ENCODE measurements at places on chromosomes 4 and X. TPM values are rescaled to one million over a fixed set of nuclear protein-coding genes. Genes with fewer than 3 reads are reported as not detected.

FGA gene
- 2.0 TPM for total RNA-seq

CT45A1 gene
- not detected for total RNA-seq

DNA sequence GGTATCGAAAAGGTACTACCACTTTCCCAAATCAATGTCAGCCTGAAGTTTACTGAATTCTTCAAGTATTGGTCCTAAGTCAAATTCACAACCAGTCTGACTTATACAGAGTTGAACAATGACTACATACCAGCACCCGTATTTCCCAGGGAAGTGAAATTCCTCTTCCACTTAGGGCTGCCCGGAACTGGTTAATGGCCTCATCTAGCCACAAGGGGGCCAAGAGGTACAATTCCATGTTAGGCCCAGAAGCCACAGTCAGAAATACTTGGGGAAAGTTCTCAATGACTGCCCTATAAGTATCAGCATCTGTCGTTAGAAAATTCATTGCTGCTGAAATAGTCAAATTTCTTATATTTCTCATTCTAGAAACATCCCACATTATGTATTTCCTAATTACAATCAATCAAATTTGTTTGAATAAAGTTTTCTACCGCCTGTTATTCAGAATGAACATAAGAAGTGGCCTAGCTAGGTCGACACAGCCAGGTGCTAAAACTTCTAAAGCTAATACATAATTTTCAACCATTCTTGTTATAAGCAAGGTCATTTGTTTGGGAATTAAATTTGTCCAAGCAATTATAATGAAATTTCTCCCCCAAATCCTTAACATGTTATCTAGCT is 5.6 kb upstream of the PCDH7 start:
- DNase-seq, result peak; percentile 25
- H3K4me3 ChIP-seq, result no peak overlapping the region
- peaks cover 10% of the 10 kb centered on the region for H3K4me1 ChIP-seq

- H3K4me3 ChIP-seq, result no peak overlapping the region
- no peak overlapping the region for H3K27ac ChIP-seq
- H3K4me1 ChIP-seq, result no peaks in the 10 kb centered on the region
- no peaks in the 10 kb centered on the region for H3K27me3 ChIP-seq
- DNase-seq, result no peak
- no peaks in the 10 kb centered on the region for H3K36me3 ChIP-seq
These were observed 431.2 kb upstream of the FAM47C start for GRCh38 chrX:36577006-36577405.

DNA sequence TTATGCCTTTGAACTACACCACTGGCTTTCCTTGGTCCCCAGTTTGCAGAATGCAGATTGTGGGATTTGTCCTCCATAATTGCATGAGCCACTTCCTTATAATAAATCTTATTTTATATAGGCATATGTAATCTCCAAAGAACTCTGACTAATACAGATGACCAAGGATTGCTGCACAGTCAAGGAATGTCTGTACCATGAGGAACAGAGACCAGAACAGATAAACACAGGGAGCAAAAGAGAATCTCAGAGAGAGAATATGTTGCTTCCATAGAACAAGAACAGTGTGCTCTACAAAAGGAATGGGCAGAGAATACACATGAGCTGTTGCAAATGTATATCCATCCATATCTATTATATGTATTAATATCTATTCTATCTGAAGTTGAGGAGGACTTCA is 111.1 kb downstream of the ADRA2C start:
- H3K36me3 ChIP-seq, result no peaks in the 10 kb centered on the region
- no peak overlapping the region for H3K27ac ChIP-seq
- no peak overlapping the region for H3K4me3 ChIP-seq
- H3K4me1 ChIP-seq, result no peaks in the 10 kb centered on the region
- H3K27me3 ChIP-seq, result peaks cover 6% of the 10 kb centered on the region

DNA sequence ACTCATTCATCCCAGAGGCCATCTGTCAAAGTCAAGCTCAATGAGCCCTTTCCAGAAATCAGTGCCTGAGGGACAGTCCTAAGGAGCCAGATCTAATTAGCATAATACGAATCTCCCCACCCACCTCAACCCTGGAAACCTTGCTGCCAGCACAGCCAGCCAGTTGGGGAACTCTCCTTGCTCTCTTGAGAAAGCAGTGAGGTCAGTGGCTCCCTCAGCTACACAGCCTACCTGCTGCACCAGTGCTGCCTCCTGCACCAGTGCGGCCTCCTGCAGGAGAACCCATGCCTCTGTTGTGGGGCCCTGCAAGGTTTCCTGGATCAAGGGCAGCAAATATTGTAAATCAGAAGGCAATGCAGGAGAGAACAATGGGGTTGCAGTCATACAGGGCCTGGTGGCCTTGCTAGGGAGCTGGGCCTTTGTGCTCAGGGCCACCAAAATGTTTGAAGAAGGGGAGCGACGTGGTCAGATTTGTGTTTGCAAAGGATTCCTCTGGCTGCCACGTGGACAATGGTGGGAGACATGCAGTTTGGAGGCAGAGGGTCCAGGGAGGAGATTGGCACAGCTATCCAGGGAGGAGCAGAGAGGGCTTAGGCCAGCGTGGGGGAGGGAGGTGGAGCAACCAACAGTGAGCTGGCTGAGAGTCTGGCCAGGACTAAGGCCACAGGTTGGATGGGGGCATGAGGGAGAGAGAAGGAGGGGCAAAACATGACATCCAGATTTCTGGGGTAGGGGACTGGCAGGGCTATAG is 124.3 kb upstream of the MAMLD1 start:
- H3K27me3 ChIP-seq, result no peaks in the 10 kb centered on the region
- H3K4me3 ChIP-seq, result no peak overlapping the region
- H3K27ac ChIP-seq, result no peak overlapping the region
- H3K4me1 ChIP-seq, result no peaks in the 10 kb centered on the region

DNA sequence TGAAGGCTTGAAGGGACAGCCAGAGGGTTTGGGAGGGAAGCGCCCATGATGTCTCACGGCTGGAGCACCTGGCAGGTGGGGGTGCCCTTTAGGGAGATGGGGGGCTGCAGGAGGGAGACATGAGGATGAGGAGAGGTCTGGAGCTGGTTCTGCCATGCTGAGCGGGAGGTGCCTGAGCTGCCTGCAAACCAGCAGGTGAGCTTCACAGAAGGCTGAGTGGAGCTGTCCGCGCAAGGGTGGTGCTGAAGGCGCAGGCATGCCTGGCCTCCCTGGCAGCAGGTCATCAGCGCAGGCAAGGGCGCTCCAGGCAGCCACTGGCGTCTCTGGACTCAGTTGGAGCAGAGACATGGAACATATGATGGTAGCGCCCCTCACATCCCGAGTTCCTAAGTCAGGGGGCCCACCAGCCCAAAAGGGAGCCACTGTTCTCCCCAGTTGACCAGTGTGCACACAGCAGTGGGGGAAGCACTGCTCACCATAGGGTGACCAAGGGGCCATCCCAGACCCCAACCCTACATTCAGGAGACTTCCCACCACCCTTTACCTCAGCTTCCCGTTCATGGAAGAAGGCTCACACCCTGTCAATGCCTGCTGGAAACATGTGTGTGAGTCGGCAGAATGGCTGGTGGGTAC is 25.8 kb downstream of the ADRA2C start:
- peak; percentile 86 for DNase-seq
- H3K4me3 ChIP-seq, result no peak overlapping the region
- no peak overlapping the region for H3K27ac ChIP-seq
- H3K4me1 ChIP-seq, result no peaks in the 10 kb centered on the region
- H3K27me3 ChIP-seq, result no peaks in the 10 kb centered on the region

Data from pancreas (tissue), 10 donors.